ENCODE measurements at places on chromosomes 1 and 21.

GRCh38 chr1:169999761-170000160 lies 74.7 kb downstream of the KIFAP3 start:
- no peak for DNase-seq

GRCh38 chr1:74343216-74343615 lies 108.0 kb downstream of the TNNI3K start:
- peak; percentile 54 for DNase-seq

DNA sequence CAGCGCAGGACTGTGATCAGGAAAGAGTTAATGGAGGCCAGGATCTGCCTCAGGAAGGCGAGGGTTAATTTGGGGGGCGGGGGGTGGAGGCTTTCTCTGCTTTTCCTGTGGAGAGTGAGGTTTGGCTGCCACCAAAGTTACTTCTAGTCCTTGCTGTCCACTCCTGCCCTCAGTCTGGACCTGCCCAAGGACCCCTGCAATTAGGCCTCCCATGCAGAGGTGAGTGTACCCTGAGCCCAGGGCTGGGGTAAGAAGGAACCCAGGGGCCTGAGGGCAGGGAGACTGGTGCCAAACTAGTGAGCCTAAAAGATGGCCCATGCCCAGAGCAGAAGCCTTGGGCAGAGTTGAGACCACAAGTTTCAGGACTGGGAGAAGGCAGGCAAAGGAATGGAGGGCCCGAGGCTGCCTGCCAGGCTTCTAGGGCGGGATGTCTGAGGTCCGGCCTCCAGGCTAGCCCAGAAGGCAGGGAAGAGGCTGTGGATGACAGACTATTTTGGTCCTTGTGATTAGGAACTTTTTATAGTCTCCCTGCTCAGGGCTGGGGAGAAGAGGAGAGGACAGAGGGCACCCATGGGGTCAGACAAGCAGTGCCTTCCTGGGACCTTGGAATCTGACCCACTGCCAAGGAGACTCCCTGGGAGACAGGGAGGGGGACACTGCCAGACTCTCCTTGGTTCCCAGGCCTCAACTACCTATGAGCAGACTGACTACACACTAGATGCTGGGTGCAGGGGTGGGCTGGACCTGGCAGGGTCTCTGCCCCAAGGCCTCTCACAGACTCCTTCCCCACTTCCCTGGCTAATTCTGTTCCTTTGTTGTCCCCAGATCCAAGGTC lies at the start of gene FAM110D:
TSS of gene FAM110D (plus strand) at position 172 of the 835 bp plus-strand sequence. CDS start 2,213 bp downstream, outside the sequence.
- DNase-seq = no peak

GRCh38 chr1:224644553-224645154 lies 28.5 kb downstream of the CNIH3 start:
- DNase-seq = peak; percentile 65

GRCh38 chr1:228225740-228226139 lies 17.9 kb downstream of the OBSCN start:
- DNase-seq = no peak

DNA sequence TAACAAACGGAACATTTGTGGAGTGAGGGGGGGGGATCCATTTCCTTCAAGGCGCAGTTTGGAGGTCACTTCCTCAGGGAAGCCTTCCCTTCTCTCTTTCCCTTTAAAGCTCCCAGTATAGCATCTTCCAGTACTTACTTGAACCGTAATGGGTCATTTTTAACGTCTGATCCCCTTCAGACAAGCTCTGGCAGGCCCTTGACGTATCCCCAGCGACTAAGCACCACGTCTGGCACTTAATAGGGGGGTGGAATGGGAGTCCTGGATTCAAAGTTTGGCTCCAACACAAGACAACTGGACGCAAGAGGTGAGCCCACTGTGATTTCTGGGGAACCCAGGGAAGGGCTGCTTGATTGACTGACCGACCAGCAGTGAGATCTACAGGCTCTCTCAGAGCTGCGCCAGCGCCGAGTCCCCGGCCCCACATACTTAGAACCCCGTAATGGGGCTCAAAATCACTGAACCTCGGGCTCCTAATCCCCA lies 441 bp downstream of the YARS1 start:
- no peak for DNase-seq
